Right lung (tissue), 10 donors: ENCODE measurements at places on chromosomes 3 and 15.

DNA sequence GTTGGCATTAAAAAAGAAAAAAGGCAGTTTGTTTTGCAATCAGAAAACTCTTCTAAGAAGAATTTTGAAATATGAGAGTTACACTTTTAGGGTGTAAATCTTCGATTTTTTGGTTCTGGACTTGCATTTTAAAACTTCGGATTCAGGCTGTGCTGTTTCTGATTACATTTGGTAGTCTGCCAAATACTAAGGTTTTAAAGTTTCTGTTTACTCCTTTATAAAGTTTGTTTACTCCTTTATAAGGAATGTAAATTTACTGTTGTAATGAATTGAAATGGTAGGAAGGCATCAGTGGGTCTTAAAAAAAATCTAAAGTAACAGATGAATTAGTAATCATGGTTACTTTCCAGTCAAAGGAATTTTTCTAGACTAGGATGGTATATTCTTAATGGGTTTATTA, 14.1 kb downstream of the FXR1 start:
- no peak for DNase-seq

- no peak for DNase-seq
Measured at GRCh38 chr3:62574266-62574898, 201.0 kb upstream of the FEZF2 start.

GRCh38 chr3:122298239-122298638, 26.8 kb upstream of the CSTA start:
- no peak for DNase-seq

- DNase-seq: no peak
Measured at GRCh38 chr3:150180334-150180733, 209.6 kb upstream of the PFN2 start.

GRCh38 chr3:87674397-87675161, 384.2 kb downstream of the CGGBP1 start:
- DNase-seq: no peak

DNA sequence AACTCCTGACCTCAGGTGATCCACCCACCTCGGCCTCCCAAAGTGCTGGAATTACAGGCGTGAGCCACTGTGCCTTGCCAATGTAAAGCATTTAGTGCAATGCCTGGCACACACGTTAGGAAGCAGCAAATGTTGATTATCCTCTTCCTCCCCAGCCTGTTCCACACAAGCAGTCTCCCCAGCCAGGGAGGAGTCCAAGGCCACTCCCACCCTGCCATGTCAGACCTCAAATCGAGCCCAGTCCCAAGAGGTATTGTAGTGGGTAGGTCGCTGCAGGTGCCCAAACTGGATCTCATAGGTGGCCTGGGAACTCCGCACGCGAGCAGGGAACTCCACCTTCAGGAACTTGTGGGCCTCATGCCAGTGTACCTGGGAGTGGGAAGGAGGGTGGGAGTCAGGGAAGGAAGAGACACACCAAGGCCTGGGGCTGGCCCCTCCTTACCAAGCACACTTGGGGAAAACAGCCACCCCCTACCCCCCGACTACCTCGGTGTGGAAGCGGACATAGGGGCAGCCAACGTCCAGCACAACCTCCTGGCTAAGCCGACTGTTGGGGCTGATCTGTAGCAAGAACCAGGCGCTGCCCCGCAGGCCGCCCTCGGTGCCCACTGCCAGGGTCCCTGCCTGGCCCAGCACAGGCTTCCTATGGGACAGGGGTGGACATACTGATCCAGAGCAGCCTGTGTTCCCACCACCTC, 10.3 kb downstream of the MAN2C1 start:
- DNase-seq: no peak

DNA sequence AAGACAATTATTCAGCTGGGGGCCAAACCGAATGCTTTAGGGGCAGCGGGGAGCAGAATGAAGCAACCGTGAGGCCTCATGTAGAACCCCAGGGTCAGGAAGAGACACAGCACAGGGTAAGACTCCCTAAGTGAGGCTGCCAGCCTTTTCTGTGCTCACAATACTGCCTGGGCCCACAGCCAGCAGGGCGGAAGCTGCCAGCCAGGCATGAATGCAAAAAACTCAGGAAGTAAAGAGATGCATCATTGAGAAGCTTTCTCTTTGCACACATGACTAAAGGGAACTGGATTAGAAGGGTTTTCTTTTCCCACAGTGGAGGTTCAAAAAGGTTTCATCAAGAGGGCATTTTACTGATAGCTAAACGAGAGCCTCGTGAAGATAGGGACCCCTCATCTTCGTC, 33.3 kb downstream of the CA12 start:
- peak; percentile 41 for DNase-seq

- DNase-seq: no peak
Measured at GRCh38 chr3:127805026-127805753, 17.1 kb downstream of the MGLL start.

GRCh38 chr3:61750766-61751165, 189.4 kb downstream of the PTPRG start:
- DNase-seq: no peak

DNA sequence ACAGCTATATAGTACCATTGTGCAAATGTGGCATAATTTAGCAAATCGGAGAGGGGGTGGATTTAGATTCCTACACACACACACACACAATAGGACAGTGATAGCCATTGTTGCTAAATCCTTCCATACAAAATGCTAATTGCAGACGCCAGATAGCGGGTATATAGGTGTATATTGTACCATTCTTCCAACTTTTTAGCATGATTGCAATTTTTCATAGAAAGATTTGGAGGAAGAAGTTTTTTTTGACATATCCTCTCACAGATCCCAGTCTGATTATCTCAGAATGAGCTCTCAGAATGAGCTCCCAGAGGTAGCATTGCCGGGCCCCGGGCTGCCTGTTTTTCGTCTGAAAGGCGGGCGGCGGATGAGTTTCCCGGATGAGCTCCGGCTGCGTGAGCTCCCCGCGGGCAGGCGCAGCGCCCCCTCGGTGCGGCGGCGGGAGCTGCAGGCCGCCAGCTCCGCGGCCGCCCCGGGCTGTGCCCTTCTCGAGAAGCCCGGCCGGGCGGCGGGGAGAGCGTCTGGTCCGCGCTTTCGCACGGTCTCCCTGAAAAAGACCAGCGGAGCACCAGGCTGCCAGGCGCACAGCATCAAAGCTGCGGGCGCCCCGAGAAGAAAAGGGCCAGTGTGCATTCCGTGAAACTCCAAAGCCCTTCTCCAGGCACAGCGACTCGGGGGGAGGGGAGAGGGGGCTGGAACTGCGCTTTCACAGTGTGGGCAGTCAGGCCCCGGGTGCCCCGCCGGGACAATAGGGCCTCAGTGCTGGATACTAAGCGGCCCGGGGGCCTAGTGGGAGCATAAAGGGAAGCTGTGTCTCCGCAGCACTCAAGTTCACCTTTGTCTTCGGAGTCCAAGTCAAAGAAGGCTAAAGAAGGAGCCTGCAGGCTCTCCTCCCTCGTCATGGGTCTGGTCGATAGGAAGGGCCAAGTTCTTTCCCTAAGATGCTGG, 12.0 kb upstream of the SHC4 start:
- DNase-seq: peak; percentile 67

DNA sequence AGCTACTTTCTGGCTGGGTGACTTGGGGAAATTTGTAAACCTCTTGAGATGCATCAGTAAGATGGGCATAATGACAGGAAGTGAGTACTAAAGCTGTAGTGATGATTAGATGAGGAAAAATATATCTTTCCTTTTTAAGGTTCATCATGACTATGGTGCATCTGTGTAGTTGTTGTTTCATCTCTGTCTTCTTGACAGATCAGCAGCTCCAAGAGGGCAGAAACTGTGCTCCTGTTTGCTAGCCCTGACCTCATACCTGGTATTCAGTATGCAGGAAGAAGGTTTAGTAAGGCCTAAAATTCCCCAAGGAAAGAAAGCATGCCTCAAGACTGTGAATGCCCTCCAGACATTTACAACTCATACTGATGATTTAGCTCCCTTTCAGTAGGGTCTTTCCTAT, 82.5 kb upstream of the PSMD6 start:
- no peak for DNase-seq

- peak; percentile 50 for DNase-seq
Measured at GRCh38 chr15:89378296-89379151, 43.9 kb upstream of the POLG start.

GRCh38 chr3:56788521-56788920, 13.2 kb downstream of the ARHGEF3 start:
- no peak for DNase-seq

DNA sequence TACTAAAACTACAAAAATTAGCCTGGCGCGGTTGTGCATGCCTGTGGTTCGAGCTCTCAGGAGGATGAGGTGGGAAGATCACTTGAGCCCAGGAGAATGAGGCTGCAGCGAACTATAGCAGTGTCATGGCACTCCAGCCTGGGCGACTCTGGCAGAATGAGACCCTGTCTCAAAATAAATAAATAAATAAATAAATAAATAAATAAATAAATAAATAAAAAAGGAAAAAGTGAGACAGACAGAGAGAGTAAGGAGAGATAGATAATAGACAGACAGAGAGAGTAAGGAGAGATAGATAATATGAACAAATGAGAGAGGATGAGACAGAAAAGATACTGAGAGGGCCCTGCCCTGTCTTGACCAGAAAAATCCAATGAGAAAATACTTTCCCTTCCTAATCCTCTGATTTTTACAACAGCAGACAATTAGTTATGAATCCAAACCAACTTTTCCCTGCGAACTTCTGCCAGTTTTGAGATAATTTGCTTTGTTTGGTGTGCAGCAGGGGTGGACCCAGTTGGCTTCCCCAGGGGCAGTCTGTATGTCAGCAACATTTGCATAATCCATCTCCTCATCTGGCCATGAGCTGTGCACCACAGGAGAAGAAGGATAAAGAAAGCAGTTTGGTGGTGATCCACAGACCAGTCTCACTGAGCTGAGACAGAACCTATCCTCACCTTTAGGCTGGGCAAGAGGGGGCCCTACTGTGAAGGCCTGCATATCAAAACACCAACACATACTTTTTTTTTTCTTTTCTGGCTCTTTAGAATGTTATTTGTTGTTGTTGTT, 288.5 kb upstream of the WNT5A start:
- no peak for DNase-seq

DNA sequence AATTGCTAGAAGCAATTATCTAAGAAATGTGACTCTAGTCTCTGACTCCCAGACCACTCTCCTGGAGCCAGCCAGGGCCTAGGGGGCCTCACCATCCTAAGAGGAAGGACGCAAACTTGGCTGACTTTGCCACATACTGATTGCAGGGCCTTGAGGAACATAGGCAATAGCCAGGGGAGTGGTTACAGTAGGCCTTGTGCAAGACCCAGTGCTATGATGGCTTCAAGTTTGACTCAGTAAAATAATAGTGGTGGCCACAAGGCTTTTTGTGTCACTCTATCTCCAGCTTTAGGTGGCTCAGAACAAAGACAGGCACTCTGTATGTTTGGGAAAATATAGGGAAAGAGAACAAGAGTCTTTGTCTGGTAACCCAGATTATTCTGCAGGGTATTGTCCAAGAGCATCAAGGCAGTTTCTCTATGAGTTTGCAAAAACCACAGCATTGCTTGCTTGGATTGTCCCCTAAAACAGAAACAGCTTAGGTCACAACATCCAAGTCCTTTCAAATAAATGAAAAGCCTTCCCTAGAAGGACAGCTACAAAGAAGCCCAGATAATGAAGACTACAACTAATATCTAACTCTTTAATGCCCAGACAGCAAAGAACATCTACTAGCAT, 631.5 kb downstream of the PYDC2 start:
- no peak for DNase-seq

- no peak for DNase-seq
Measured at GRCh38 chr15:38490242-38490922, 36.5 kb downstream of the FAM98B start.

DNA sequence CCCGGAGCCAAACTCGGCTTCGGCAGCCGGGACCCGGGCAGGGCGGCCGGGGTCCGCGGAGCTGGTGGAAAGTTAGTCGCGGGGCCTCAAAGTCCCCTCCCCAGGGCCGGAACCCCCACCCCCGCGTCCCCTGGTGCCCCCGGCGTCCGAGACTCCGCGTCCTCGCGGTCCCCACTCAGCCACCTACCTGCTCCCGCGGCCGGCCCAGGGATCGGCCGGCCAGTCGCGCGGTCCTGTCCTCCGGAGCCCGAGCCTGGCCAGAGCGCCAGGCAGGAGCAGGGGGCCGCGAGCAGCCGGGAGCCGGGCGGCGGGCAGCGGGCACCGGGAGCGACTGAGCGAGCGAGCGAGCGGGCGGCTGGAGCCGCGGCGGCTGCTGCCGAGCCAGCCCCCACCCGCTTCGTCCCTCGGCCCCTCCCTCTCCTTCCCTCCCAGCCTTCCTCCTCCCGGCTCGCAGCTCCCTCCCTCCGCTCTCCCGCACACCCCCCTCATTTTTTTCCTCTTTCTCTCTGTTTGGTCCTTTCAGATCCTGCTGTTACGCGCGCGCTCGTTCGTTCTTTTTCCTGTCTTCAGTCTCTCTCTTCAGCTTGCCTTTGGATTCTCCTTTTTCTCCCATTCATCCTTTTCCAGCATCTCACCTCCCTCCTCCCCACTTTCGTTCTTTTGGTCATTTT, at the start of gene MEGF11:
Gene MEGF11 (minus strand): TSS at position 333 of the 671 bp plus-strand sequence. CDS start 125,347 bp downstream, outside the sequence.
- DNase-seq: no peak

DNA sequence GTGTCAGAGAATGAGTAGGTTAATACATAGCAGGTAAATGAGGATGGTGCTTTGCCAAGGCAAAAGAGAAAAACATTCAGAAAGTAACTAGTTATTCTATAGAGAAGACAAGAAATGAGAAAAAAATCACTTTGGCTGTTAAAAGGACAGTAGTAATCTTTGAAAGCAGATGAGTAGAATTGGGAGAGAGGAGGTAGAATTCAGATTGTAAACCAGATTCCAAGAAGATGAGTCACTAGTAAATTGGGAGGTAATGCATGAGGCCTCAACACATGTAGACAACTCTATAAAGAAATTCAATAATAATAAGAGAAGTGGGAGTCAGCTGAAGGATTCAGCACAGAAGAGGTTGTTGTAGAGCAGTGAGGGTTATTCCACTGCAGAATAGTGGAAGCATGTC, 81.4 kb downstream of the MBNL1 start:
- no peak for DNase-seq

GRCh38 chr15:95247071-95247984, 1016.0 kb downstream of the MCTP2 start:
- no peak for DNase-seq
